Mesothelial cell of epicardium (in vitro differentiated cells): ENCODE measurements at places on chromosomes 5 and 9.

DNA sequence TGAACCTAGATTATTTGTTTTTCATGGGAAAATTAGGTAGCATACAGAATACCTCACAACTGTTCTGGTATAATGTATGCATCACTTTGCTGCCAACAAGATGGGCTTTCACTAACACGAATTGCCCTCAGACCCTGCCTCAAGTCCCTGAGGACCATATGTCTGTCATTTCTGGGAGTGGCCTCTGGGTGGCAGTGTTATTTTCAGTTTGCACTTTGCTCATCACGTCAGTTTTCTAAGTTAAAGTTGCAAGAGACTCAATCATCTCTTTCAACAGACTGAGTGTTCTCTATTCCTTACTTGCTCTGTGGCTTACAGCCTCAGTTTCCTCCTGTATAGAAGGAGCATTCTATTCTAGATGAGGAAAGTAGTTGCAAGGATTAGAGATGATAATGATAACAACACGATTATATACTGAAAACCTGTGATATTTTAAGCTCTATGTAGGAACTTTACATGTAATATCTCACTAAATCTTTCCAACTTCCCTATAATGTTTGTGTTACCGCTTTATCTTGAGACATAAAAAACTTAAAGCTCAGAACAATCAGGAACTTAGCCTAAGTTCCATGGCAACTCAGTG lies 55.7 kb downstream of the TSSK1B start:
- H3K36me3 ChIP-seq, result no peaks in the 10 kb centered on the region
- H3K4me3 ChIP-seq, result no peak overlapping the region
- no peaks in the 10 kb centered on the region for H3K27me3 ChIP-seq
- H3K27ac ChIP-seq, result no peak overlapping the region

DNA sequence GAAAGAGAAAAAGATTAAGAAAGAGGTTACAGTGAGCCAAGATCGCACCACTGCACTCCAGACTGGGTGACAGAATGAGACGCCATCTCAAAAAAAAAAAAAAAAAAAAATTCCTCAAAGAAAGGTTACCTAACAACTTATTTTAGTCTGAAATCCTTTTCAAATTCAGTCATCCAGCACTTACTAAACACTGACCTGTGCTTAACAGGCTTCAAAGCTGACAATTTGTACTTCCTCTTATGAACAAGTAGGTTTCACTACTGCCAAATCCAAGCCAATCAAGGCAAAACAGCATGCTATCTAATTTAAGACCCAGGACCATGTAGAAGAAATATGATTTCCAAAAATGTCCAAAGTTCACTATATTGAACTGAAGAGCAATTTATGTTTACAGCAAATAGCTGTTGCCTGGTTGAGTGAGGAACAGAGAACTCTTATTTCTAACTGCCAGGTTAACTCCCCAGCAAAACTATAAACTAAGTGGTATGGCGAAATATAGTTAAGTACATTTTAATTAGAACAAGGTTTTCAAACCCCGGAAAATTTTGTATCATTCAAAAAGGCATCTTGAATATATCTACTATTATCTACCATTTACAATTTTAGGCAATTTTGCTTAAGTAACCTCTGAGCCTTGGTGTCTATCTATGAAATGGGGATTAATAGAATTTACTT lies 13.4 kb downstream of the PWWP2A start:
- no peak overlapping the region for H3K4me3 ChIP-seq
- peaks cover 8% of the 10 kb centered on the region for H3K4me1 ChIP-seq
- no peak for DNase-seq
- peaks cover 16% of the 10 kb centered on the region for H3K36me3 ChIP-seq

GRCh38 chr9:123167474-123167873 lies 100.9 kb downstream of the STRBP start:
- H3K4me3 ChIP-seq, result no peak overlapping the region
- no peak for DNase-seq
- no peaks in the 10 kb centered on the region for H3K27me3 ChIP-seq
- H3K36me3 ChIP-seq, result peaks cover 4% of the 10 kb centered on the region
- H3K4me1 ChIP-seq, result peaks cover 12% of the 10 kb centered on the region

DNA sequence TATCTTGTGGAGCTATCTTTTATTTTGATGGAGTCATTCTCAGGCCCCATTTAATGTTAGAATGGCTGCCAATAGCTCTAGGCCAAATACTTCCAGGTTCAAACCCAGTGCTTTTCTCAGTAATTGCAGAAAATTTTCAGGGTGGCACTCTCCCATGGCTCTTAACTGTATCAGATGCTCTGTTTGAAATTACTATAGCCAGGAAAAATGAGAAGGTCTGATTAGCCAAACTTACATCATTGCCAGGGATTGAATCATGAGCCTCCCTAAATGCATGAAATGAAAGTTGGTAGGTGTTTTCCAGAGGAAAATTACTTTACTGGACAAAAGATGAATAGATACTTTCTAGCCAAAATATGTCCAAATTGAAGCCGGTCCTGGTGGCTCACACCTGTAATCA lies 404.8 kb downstream of the MAT2B start:
- no peak overlapping the region for H3K4me3 ChIP-seq
- no peaks in the 10 kb centered on the region for H3K36me3 ChIP-seq
- DNase-seq, result no peak
- peaks cover 15% of the 10 kb centered on the region for H3K4me1 ChIP-seq

GRCh38 chr5:159735749-159736660 lies 180.3 kb upstream of the ADRA1B start:
- no peak overlapping the region for H3K27ac ChIP-seq
- H3K27me3 ChIP-seq, result no peaks in the 10 kb centered on the region
- DNase-seq, result no peak
- H3K4me1 ChIP-seq, result no peaks in the 10 kb centered on the region
- H3K36me3 ChIP-seq, result no peaks in the 10 kb centered on the region
- H3K4me3 ChIP-seq, result no peak overlapping the region

DNA sequence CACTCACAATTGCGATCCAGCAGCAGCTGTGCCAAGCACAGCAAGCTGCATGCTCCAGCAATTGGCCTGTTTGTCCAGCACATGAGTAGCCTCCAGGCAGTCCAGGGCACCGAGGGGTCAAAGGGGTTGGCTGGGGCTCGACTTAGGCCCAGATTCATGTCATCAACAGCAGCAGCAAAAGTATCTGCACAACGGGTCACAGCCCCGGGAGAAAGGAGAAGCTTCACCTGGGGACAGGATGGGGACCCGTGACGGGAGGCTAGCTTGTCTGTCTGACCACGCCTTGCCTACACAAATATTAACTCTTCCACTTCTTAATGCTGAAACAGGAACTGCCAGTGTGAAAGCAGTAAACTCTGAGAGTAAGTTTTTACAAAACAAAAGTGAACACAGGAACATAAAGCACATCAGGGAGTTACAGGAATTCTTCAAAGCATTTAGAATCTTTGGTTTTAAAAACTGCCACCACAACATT lies 191.2 kb downstream of the PIK3R1 start:
- no peak overlapping the region for H3K4me3 ChIP-seq
- no peaks in the 10 kb centered on the region for H3K36me3 ChIP-seq
- H3K27ac ChIP-seq, result peak overlapping the region; percentile 57

- no peak overlapping the region for H3K4me3 ChIP-seq
- no peak for DNase-seq
- no peaks in the 10 kb centered on the region for H3K36me3 ChIP-seq
- H3K27ac ChIP-seq, result no peak overlapping the region
These were observed 213.4 kb upstream of the ELL2 start for GRCh38 chr5:96175090-96175489.

- H3K27ac ChIP-seq, result no peak overlapping the region
- no peaks in the 10 kb centered on the region for H3K27me3 ChIP-seq
- peaks cover 23% of the 10 kb centered on the region for H3K4me1 ChIP-seq
- no peaks in the 10 kb centered on the region for H3K36me3 ChIP-seq
- no peak for DNase-seq
These were observed 526.1 kb downstream of the BNC2 start for GRCh38 chr9:16344343-16344742.

DNA sequence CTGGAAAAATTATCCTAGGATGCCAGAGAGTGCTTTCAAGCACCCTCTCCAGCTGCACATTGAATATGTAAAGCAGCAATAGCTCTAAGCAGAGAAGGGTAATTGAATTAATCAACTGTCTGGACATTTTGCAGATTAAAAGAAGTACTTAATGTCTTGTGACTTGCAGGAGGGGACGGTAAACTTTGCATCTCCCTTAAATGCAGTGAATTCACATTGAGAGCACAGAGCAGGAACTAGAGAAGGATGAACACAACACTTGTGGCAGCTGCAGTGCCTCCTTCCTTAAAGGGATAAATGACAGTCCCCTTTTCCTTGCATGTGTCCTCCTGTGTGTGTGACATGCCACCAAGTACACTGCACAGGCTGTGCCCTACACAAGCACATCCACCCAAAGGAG lies 7.4 kb upstream of the CDK5RAP2 start:
- no peak overlapping the region for H3K27ac ChIP-seq
- no peaks in the 10 kb centered on the region for H3K4me1 ChIP-seq
- DNase-seq, result no peak
- H3K4me3 ChIP-seq, result no peak overlapping the region
- no peaks in the 10 kb centered on the region for H3K27me3 ChIP-seq
- H3K36me3 ChIP-seq, result no peaks in the 10 kb centered on the region

DNA sequence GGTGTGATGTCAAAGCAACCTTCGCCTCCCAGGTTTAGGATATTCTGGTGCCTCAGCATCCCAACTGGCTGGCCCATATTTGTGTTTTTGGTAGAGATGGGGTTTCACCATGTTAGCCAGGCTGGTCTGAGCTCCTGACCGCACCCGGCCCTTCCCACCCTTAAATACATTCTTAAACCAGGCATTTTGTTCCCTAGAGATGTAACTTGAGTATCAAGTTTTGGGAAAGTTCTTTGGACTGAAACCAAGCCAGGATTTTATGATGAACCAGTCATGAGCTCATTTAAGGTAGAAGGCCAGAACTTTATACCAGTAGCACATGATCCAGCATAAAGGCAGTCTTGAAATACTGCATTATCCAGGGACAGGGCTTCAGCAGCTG lies 3.5 kb downstream of the RPL7A start:
- peaks cover 25% of the 10 kb centered on the region for H3K36me3 ChIP-seq
- H3K4me3 ChIP-seq, result no peak overlapping the region
- no peaks in the 10 kb centered on the region for H3K27me3 ChIP-seq
- no peak overlapping the region for H3K27ac ChIP-seq
- H3K4me1 ChIP-seq, result peaks cover 20% of the 10 kb centered on the region
- DNase-seq, result no peak

GRCh38 chr5:80210014-80210413 lies 45.8 kb downstream of the SERINC5 start:
- H3K4me3 ChIP-seq, result no peak overlapping the region
- peaks cover 35% of the 10 kb centered on the region for H3K4me1 ChIP-seq
- H3K27ac ChIP-seq, result peak overlapping the region; percentile 74
- no peak for DNase-seq

DNA sequence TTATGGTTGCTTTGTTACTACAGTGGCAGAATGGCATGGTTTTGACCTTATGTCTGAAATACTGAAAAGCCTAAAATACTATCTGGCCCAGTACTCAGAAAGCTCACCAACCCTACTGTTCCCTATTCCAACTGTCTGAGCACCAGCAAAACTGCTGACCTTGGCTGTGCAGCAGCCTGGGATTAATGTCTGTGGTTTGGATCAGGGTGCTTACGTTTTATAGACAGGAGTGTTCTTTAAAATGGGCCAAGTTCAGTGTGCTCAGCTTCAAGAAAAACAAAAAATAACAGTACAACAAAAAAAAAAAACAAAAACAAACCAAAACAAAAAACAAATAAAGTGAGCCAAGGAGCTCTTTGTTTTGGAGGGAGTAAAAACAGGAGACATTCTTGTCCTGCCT lies 36.4 kb downstream of the SLC28A3 start:
- H3K27ac ChIP-seq, result no peak overlapping the region
- H3K27me3 ChIP-seq, result no peaks in the 10 kb centered on the region

DNA sequence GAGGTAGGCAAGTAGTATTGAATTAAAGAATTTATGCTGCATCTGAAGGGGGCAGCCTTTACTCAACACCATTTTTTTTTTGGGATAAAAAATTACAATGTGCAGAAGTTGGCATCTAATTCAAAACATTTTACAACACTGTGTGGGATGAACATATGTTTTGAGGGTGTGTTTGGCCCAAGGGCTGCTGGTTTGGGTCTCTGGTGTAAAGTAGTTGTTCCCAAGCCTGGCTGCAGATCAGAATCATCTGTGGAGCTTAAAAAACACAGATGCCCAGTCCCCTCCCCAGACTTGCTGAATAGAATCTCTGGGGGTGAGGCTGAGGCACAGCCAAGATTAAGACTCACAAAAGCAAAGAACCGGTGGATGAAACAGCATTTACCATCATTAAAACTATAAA lies 33.0 kb upstream of the PDZD2 start:
- no peaks in the 10 kb centered on the region for H3K36me3 ChIP-seq
- H3K4me1 ChIP-seq, result no peaks in the 10 kb centered on the region
- H3K4me3 ChIP-seq, result no peak overlapping the region
- no peaks in the 10 kb centered on the region for H3K27me3 ChIP-seq

DNA sequence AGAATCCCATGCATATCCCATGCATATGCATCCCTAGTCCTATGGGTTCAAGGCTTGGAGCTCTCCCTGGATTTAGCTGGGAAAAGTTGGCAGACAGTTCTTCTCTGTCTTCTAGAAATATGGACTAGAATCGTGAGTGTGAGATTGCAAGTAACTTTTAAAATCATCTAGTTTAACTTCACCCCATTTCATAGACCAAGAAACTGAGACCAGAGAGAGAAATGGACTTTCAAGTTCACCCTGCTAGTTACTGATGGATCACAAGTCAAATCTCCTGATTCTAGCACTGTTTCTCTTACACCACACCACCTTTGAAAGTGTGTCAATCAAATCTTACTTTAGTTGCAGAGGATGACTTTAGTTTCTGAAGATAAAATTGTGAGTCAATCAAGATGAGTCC lies 13.4 kb downstream of the TGFBI start:
- peaks cover 9% of the 10 kb centered on the region for H3K4me1 ChIP-seq
- no peak for DNase-seq
- peaks cover 24% of the 10 kb centered on the region for H3K36me3 ChIP-seq
- no peaks in the 10 kb centered on the region for H3K27me3 ChIP-seq
- peak overlapping the region; percentile 51 for H3K27ac ChIP-seq

DNA sequence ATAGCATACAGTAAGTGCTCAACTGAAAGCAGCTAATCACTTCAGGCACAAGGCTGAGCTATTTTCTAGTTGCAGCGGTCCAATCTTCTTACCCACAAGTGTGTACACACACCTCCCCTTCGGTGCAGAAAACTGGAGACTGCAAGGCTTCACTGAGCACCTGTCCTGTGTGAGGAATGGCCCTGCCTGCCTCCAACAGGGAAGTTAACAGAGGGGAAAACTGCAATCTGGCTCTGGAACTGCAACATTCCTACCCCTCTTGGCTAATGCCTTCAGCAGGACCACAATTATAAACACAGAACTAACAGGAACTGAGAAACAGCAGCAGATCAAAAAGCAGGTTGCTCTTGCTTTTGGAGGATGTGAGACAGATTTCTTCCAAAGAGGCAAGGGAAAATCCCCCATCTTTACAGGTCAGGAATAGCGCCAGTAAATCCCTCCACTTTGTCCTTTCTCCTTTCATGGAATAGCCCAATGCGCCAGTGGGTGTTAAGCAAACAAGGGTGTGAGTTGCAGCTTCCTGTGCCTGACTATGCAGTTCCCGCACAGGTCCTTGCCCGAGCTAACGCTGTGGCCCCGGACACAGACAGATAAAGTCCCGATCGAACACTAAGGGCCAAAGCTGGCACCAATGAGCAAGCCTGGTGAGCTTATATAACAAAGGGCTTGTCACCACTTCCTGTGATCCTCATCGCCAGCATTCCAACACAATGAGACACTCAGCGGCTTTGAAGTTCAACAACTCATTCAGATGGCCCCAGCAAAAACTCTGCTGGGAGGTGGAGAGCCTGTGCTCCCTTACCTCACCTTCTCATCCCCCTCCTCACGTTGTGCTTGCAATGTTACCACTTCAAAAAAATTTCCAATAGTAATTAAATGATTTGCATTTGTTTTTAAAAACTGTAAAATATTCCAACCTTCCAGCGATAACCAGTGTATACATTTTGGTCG lies 21.5 kb downstream of the SHB start:
- peaks cover 3% of the 10 kb centered on the region for H3K36me3 ChIP-seq
- H3K4me3 ChIP-seq, result peak overlapping the region; percentile 6
- peak; percentile 52 for DNase-seq
- peak overlapping the region; percentile 94 for H3K27ac ChIP-seq
- H3K4me1 ChIP-seq, result peaks cover 55% of the 10 kb centered on the region
- no peaks in the 10 kb centered on the region for H3K27me3 ChIP-seq
